Articular chondrocyte of knee joint (primary cell): ENCODE measurements at places on chromosomes 3 and 15. TPM values are rescaled to one million over a fixed set of nuclear protein-coding genes. Genes with fewer than 3 reads are reported as not detected.

The CLEC3B gene
- total RNA-seq, result 44.4 and 95.3 TPM in 2 replicates

The CLDN16 gene
- total RNA-seq, result not detected in 2 replicates

The GOLGA6B gene
- not detected in 2 replicates for total RNA-seq

The LXN gene
- total RNA-seq, result 71.9 and 248 TPM in 2 replicates

The GREM1 gene
- 39.1 and 224 TPM in 2 replicates for total RNA-seq

The DLEC1 gene
- 0.26 and 0.54 TPM in 2 replicates for total RNA-seq

The CYP11A1 gene
- 4.6 and 5.2 TPM in 2 replicates for total RNA-seq

The FSD2 gene
- under 0.01 TPM in 1 of 2 replicates, not detected in the other for total RNA-seq

The GRAMD2A gene
- 0.54 and 1.0 TPM in 2 replicates for total RNA-seq
